Tibial artery (tissue), 4 donors: ENCODE measurements at places on chromosomes 12 and 14.

DNA sequence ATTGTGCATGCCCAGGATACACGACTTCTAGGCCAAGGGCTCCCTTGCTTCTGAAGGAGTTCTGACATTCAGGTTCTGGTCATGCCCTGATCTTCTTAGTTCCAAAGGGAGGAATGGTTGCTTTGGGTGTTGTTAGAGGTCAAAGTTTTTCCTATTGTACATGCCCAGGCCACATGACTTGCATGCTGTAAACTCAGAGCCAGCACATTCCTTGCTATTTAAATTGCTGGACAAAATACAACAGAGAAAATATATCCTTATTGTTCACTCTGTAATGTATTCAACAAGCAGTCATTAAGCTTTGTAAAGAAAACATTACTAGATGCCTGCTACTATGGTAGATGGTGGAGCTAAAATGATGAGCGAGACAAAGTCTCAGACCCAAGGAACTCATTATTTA is 71.2 kb upstream of the COCH start:
- H3K27me3 ChIP-seq: no peaks in the 10 kb centered on the region
- no peak overlapping the region for H3K4me3 ChIP-seq
- DNase-seq: no peak
- H3K36me3 ChIP-seq: no peaks in the 10 kb centered on the region
- H3K27ac ChIP-seq: no peak overlapping the region

- H3K27ac ChIP-seq: no peak overlapping the region
- no peak for DNase-seq
- H3K4me1 ChIP-seq: no peaks in the 10 kb centered on the region
- H3K27me3 ChIP-seq: no peaks in the 10 kb centered on the region
- H3K36me3 ChIP-seq: peaks cover 17% of the 10 kb centered on the region
- H3K4me3 ChIP-seq: no peak overlapping the region
Observed at GRCh38 chr12:38662829-38663228, 242.6 kb downstream of the CPNE8 start.

DNA sequence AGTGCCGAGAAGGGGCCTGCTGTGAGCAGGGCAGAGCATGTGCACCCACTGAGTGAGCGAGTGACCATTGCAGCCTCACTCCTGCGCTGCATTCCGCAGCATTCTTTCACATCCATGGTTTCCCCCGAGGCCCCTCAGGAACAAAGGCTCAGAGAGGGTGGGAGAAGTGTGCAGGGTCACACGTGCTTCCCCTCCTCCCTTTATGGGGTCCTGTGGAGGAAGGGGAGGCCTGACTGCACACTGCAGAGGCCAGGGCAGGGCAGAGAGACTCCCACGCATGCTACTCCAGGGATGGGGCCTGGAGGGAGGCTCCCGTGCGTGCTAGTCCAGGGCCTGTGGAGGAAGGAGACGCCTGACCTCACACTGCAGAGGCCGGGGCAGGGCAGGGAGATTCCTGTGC is 63.2 kb downstream of the DIO3 start:
- no peaks in the 10 kb centered on the region for H3K36me3 ChIP-seq
- peaks cover 5% of the 10 kb centered on the region for H3K27me3 ChIP-seq
- H3K4me1 ChIP-seq: no peaks in the 10 kb centered on the region
- DNase-seq: no peak
- H3K4me3 ChIP-seq: no peak overlapping the region
- no peak overlapping the region for H3K27ac ChIP-seq

DNA sequence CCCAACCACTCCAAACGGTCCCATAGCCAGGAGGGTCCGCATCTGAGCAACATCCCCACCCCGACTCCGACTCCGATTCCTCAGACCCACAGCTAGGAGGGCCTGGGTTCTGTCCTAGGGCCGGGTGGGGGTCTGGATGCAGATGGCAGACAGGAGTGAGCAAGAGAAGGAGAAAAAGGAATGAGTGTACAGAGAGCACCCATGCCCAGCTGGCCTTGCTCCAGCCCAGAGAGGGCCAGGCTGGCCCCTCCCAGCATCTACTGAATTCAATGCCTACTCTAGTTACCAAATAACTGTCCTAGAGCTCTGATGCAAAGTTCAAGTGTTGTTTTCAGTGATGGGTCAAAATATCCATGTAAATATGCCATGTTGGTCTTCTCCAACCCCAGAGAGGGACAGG is 40.8 kb downstream of the VDR start:
- H3K4me3 ChIP-seq: no peak overlapping the region
- no peaks in the 10 kb centered on the region for H3K36me3 ChIP-seq
- no peaks in the 10 kb centered on the region for H3K27me3 ChIP-seq
- peak; percentile 43 for DNase-seq
- no peak overlapping the region for H3K27ac ChIP-seq

- DNase-seq: no peak
- H3K4me3 ChIP-seq: no peak overlapping the region
- H3K36me3 ChIP-seq: no peaks in the 10 kb centered on the region
- no peaks in the 10 kb centered on the region for H3K4me1 ChIP-seq
Observed at GRCh38 chr14:104334424-104335161, 196.2 kb downstream of the KIF26A start.

DNA sequence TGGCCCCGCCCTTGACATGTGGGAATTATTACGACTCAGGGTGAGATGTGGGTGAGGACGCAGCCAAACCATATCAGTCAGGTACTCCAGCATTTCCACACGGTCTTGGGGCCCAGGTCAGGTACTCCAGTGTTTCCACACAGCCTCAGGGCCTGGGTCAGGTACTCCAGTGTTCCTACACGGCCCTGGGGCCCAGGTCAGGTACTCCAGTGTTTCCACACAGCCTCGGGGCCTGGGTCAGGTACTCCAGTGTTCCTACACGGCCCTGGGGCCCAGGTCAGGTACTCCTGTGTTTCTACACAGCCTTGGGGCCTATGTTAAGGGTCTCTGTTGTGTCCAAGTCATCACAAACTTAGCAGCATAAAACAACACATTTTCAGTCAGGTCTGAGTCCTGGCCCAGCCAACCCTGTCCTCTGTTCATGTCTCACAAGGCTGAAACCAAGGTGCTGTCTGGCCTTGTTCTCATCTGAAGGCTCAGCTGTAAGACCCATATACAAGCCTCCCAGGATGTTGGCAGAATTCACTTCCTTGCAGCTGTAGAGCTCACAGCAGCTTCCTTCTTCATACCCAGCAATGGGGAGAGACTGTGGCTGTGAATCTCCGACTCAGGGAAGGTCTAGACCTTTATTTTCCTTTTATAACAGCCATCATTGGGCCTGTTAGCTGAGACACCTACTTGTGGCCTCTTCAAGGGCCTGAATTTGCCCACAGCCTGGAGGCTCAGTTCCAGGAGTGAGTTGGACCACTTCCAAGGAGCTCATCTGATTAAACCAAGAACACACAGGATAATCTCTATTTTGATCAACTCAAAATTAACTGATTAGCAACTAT is 107.6 kb upstream of the SFSWAP start:
- H3K4me1 ChIP-seq: no peaks in the 10 kb centered on the region
- H3K27ac ChIP-seq: no peak overlapping the region
- no peak overlapping the region for H3K4me3 ChIP-seq
- DNase-seq: no peak
- H3K27me3 ChIP-seq: no peaks in the 10 kb centered on the region

DNA sequence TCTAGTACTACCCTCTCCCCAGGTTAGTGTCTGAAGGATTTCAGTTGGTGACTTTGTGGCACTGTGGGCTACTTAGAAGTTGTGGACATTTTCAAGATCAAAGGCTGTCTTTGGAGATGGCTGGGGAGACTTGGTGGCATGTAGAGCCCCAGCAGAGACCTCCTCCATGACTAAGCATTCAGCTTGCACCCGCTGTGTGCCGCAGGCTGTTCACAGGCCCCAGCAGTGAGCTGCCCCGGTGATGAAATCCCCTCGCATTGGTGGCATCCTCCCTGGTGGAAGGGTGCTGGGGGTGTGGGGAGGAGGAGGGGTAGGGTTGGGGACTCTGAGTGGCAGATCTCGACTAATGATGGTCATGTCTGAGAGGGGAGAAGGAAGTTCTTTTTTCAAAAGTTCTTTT is 173.9 kb downstream of the TSPAN9 start:
- peaks cover 46% of the 10 kb centered on the region for H3K4me1 ChIP-seq
- no peak overlapping the region for H3K4me3 ChIP-seq
- peak overlapping the region; percentile 88 for H3K27ac ChIP-seq

DNA sequence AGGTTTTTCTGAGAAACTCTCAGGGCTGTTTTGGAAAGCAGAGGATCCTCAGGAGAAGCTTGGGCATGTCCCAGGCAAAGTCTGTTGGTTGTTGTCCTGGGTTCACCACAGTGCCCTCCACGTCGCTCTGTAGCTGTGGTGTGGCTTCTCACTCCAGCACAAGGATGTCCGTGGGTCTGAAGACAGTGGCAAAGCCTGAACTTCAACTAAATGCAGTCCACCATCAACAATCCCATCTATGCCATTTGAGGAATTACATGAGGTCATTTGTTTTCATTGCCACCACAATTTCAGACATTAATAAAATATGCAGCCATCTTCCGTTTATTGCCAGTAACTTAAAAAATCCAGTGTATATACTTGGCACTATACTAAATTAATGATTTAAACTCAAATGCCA is 272.1 kb downstream of the LRIG3 start:
- no peaks in the 10 kb centered on the region for H3K4me1 ChIP-seq
- H3K27me3 ChIP-seq: no peaks in the 10 kb centered on the region
- H3K4me3 ChIP-seq: peak overlapping the region; percentile 19
- no peaks in the 10 kb centered on the region for H3K36me3 ChIP-seq
- no peak for DNase-seq

- DNase-seq: no peak
- H3K4me3 ChIP-seq: no peak overlapping the region
- H3K4me1 ChIP-seq: no peaks in the 10 kb centered on the region
- H3K36me3 ChIP-seq: no peaks in the 10 kb centered on the region
Observed at GRCh38 chr12:116614194-116614915, 55.2 kb downstream of the MAP1LC3B2 start.

- H3K27me3 ChIP-seq: no peaks in the 10 kb centered on the region
- peak within 1 kb of the TSS; percentile 69 for H3K4me3 ChIP-seq
- peak within 1 kb of the TSS; percentile 92 for H3K27ac ChIP-seq
- peak; percentile 42 for DNase-seq
- no peaks in the 10 kb centered on the region for H3K4me1 ChIP-seq
Observed at GRCh38 chr12:41188058-41188840, at the start of gene PDZRN4. PDZRN4 (plus strand) TSS chr12:41188320.

DNA sequence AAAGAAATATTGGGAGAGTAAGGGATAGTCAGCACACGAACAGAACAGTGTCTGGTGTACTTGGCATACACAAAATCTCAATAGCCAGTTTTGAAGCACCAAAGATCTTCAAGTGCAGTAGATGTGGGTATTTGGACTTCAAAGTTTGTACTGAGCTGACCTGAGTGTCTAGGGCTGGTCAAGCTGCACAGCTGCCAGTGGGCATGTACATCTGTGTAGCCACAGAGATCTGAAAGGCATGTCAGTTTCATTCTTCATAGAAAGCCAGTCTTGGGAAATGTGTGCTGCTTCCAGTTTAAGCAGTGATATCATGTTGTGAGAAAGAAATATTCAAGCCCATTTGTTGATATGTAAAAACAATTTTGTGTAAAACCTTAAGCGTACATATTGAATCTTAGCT is 279.0 kb upstream of the SYT10 start:
- DNase-seq: no peak
- no peak overlapping the region for H3K27ac ChIP-seq
- H3K4me3 ChIP-seq: no peak overlapping the region
- H3K4me1 ChIP-seq: no peaks in the 10 kb centered on the region
- H3K36me3 ChIP-seq: no peaks in the 10 kb centered on the region

DNA sequence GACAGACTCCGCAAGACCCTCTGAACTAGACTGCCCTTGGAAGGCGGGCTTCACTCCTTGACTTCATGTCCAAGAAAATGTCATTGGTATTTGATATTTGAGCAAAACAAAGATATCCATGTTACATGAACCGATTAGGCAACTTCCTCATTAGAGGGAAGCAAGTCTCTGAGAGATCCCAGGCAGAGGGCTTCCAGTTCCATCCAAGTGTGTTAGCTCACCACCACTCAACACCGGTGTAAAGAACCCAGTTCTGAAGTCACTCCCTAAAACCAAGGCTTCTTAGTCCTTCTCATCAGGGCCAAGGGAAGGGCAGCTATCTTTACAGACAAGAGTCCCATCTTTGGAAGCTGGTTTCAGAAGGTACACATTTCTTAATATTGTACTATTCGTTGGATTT is 87.2 kb upstream of the CDKN3 start:
- no peaks in the 10 kb centered on the region for H3K4me1 ChIP-seq
- no peaks in the 10 kb centered on the region for H3K27me3 ChIP-seq
- H3K27ac ChIP-seq: no peak overlapping the region
- H3K36me3 ChIP-seq: no peaks in the 10 kb centered on the region
- no peak for DNase-seq

- no peaks in the 10 kb centered on the region for H3K4me1 ChIP-seq
- H3K27ac ChIP-seq: no peak overlapping the region
- no peak overlapping the region for H3K4me3 ChIP-seq
- DNase-seq: no peak
Observed at GRCh38 chr14:90703841-90704737, 112.1 kb downstream of the TTC7B start.

DNA sequence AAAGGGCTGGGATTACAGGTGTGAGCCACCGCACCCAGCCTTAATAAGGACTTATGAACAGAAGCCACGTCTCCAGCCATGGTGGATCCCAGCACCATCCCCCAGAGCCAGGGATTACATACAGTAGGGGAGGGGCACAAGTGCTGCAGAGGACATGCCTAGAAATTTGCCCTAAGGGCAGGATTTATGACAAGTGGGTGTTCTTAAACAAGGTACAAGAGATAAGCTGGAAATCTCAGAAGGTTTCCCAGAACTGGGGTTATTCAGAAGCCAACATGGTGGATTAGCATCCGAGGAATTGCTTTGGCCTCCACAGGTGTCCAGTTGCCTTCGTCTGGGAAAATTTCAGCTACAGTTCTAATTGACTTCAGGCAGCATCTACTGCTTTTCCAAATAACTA is 114.4 kb upstream of the EGLN3 start:
- H3K36me3 ChIP-seq: no peaks in the 10 kb centered on the region
- DNase-seq: no peak
- H3K4me3 ChIP-seq: no peak overlapping the region
- H3K27ac ChIP-seq: peak overlapping the region; percentile 55
- H3K4me1 ChIP-seq: no peaks in the 10 kb centered on the region
- H3K27me3 ChIP-seq: no peaks in the 10 kb centered on the region

DNA sequence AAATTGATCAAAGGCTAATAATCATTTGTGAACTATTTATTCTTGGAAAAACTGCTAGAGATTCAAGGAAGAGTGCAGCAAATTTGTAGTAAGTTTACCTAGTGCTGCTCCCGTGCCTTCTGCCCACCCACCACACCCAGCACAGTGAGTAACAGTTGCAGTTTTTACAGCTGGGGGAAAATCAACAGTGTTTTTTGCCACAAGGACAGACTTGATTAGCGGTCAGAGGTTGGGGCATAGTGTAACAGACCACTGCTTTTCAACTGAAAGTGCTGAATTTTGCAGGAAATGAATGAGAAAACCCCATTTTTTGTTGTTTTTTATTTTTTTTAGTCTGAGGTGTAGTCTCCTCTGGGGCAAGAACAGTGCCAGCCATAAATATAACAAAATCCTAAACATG is 7.5 kb upstream of the KLRK1 start:
- peaks cover 3% of the 10 kb centered on the region for H3K4me1 ChIP-seq
- H3K4me3 ChIP-seq: no peak overlapping the region
- no peak overlapping the region for H3K27ac ChIP-seq
- H3K36me3 ChIP-seq: no peaks in the 10 kb centered on the region
- no peaks in the 10 kb centered on the region for H3K27me3 ChIP-seq
- no peak for DNase-seq

GRCh38 chr14:69726761-69727511 is 40.0 kb upstream of the SRSF5 start:
- H3K27me3 ChIP-seq: no peaks in the 10 kb centered on the region
- H3K27ac ChIP-seq: peak overlapping the region; percentile 36
- DNase-seq: peak; percentile 75

- no peaks in the 10 kb centered on the region for H3K36me3 ChIP-seq
- no peaks in the 10 kb centered on the region for H3K4me1 ChIP-seq
- DNase-seq: no peak
- H3K27ac ChIP-seq: no peak overlapping the region
- H3K27me3 ChIP-seq: no peaks in the 10 kb centered on the region
Observed at GRCh38 chr12:12872934-12873275, 18.5 kb upstream of the GPRC5A start.
